Stimulated activated naive B cell treated with anti-CD40 and anti-IgM and Interleukin-4, amounts not matched to agents 10 μg/mL and 1 μg/mL and 100 μg/mL, for 72 hours (primary cell): ENCODE measurements at places on chromosomes 2 and 18.
A peak's percentile ranks its signal among the peaks of the same experiment; 100 is the strongest.

DNA sequence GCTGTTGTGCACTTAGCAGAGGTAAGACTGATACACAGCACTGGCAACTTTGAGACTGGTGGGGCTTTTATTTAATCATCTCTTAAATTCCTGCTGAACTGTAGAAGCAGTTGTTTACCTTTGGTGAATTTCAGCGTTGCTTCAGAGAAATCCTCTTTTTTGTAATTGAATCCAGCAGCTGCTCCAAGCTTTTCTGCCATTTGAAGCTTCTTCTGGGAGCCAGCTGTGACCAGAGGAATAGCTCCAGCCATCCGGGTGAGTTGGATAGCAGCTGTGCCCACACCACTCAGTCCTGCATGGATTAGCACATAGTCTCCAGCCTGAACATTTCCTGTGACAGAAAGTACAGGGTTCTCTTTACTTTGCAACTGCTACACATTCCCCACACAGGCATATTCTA is 3.9 kb downstream of the TP53I3 start:
- H3K27ac ChIP-seq: no peak overlapping the region
- H3K4me1 ChIP-seq: peaks cover 16% of the 10 kb centered on the region
- H3K27me3 ChIP-seq: no peaks in the 10 kb centered on the region
- DNase-seq: no peak
- H3K4me3 ChIP-seq: no peak overlapping the region
- peaks cover 17% of the 10 kb centered on the region for H3K36me3 ChIP-seq

- H3K27me3 ChIP-seq: no peaks in the 10 kb centered on the region
- H3K27ac ChIP-seq: no peak overlapping the region
- H3K4me1 ChIP-seq: no peaks in the 10 kb centered on the region
- no peak for DNase-seq
- no peaks in the 10 kb centered on the region for H3K36me3 ChIP-seq
- H3K4me3 ChIP-seq: no peak overlapping the region
These were observed 596.6 kb upstream of the GYPC start for GRCh38 chr2:126059379-126059778.

DNA sequence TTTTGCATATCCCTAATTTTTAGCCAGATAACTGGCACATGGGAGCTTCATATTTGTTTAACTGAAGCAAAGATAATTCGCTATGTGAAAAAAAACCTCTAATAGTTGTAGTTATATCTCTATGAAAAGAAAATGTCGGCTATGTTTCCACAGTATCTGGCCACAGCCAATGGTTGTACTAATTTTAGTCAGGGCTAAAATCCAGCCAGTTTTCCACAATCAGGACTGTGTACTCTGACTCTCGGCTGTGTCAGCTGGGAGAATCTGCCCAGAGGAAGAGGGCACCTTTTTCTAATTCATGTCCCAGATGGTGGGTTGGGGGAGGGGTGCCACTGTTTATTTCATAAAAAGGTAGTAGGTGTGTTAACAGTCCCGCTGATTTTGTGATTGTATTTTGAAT is 38.8 kb downstream of the STRADB start:
- H3K36me3 ChIP-seq: no peaks in the 10 kb centered on the region
- no peak overlapping the region for H3K4me3 ChIP-seq
- H3K27me3 ChIP-seq: no peaks in the 10 kb centered on the region
- H3K4me1 ChIP-seq: no peaks in the 10 kb centered on the region
- DNase-seq: no peak

DNA sequence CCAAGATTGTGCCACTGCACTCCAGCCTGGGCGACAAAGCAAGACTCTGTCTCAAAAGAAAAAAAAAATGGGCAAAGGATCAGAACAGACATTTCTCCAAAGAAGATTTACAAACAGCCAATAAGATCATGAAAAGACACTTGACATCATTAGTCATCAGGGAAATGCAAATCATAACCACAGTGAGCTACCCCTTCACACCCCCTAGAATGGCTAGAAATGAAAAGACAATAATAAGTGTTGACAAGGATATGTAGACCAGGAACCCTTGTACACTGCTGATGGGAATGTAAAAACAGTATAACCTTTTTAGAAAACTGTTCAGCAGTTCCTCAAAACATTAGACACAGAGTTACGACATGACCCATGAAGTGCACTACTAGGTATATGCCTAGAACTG is 18.4 kb upstream of the MTERF4 start:
- no peaks in the 10 kb centered on the region for H3K27me3 ChIP-seq
- H3K27ac ChIP-seq: peak overlapping the region; percentile 14
- DNase-seq: no peak
- no peak overlapping the region for H3K4me3 ChIP-seq
- H3K4me1 ChIP-seq: peaks cover 2% of the 10 kb centered on the region

- no peaks in the 10 kb centered on the region for H3K27me3 ChIP-seq
- H3K4me3 ChIP-seq: no peak overlapping the region
- no peak overlapping the region for H3K27ac ChIP-seq
- no peaks in the 10 kb centered on the region for H3K4me1 ChIP-seq
- H3K36me3 ChIP-seq: no peaks in the 10 kb centered on the region
These were observed 676.7 kb upstream of the POU3F3 start for GRCh38 chr2:104177179-104177578.

GRCh38 chr2:144712550-144712940 is 192.6 kb upstream of the ZEB2 start:
- no peaks in the 10 kb centered on the region for H3K4me1 ChIP-seq
- H3K4me3 ChIP-seq: no peak overlapping the region
- no peaks in the 10 kb centered on the region for H3K27me3 ChIP-seq

DNA sequence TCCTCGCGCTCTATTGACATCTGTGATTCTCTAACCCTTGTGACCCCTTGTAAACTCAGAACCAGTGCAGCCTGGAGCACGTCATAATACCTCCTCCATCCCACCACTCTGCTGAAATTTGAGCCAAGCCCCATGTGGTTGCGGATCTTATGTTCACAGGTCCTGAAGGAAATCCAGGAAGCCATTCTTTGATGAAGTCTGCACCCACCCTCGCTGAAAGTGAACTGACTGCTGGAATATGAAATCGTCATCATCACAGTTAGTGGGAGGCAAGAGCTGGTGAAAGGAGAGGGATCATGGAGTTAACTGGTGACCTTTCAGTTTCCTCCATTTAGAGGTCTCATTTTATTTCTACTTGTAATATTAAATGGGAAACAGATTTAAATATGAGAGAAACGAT is 21.6 kb downstream of the ZEB2 start:
- peak overlapping the region; percentile 17 for H3K27ac ChIP-seq
- peaks cover 30% of the 10 kb centered on the region for H3K4me1 ChIP-seq
- DNase-seq: no peak
- no peaks in the 10 kb centered on the region for H3K27me3 ChIP-seq
- peaks cover 31% of the 10 kb centered on the region for H3K36me3 ChIP-seq
- H3K4me3 ChIP-seq: no peak overlapping the region

GRCh38 chr18:8933714-8934284 is 168.7 kb upstream of the NDUFV2 start:
- DNase-seq: no peak
- no peaks in the 10 kb centered on the region for H3K27me3 ChIP-seq
- peaks cover 2% of the 10 kb centered on the region for H3K36me3 ChIP-seq
- no peak overlapping the region for H3K27ac ChIP-seq
- H3K4me1 ChIP-seq: peaks cover 17% of the 10 kb centered on the region

DNA sequence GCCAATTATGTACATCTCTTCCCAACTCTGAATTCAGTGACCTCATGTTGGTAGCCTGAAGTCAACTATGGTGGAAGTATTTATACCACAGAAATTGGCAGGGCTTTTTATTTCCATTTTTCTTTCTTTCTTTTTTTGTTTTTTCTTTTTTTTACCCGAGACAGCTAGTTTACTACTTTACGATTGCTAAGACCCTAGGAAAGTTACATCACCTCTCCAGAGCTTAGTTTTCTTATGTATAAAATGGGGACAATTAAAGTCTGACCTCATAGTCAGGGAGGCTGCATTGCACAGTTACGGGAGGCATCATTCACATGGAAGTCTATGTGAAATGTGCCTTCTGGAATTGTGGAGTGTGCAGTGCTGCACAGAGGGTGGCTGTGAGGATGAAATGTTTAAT is 194.3 kb downstream of the MTX2 start:
- H3K36me3 ChIP-seq: no peaks in the 10 kb centered on the region
- H3K27ac ChIP-seq: no peak overlapping the region
- H3K27me3 ChIP-seq: peaks cover 49% of the 10 kb centered on the region
- H3K4me3 ChIP-seq: no peak overlapping the region
- no peaks in the 10 kb centered on the region for H3K4me1 ChIP-seq

DNA sequence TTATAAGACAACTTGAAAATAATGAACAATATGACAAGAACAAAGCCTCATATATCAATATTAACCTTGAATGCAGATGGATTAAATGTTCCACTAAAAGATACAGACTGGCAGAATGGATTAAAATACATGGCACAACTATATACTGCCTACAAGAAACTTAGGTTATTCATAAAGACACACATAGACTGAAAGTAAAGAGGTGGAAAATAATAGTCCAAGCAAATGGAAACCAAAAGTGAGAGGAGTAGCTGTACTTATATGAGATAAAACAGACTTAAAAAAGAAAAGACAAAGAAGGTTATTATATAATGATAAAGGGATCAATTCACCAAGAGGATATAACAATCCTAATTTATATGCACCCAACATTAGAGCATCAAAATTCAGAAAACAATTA is 18.2 kb downstream of the LMAN1 start:
- H3K4me3 ChIP-seq: no peak overlapping the region
- peaks cover 85% of the 10 kb centered on the region for H3K36me3 ChIP-seq
- peaks cover 17% of the 10 kb centered on the region for H3K4me1 ChIP-seq
- no peak for DNase-seq
- H3K27me3 ChIP-seq: no peaks in the 10 kb centered on the region

GRCh38 chr18:47248115-47248603 is 3.3 kb downstream of the SKOR2 start:
- H3K27ac ChIP-seq: peak overlapping the region; percentile 88
- H3K4me3 ChIP-seq: no peak overlapping the region
- H3K4me1 ChIP-seq: peaks cover 9% of the 10 kb centered on the region
- no peaks in the 10 kb centered on the region for H3K36me3 ChIP-seq
- no peak for DNase-seq

DNA sequence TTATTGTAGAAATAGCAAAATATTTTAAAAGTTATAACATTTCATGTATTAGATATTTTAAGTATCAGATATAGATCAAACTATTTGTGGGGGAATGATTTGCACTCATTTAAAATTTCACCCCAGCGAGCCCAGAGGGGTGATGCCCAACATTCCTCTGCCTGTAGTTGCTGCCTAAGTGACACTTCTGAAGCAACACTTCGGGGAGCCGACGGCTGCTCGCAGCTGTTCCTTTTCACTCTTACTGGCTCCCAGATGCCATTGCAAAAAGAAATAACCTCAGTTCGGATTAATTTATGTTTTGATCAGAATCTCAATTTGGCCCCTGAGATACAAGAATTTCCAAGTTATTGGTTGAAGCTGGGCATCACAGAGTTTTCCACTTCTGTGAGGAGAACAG is 603.8 kb downstream of the PLCL1 start:
- no peak overlapping the region for H3K27ac ChIP-seq
- no peak for DNase-seq
- H3K36me3 ChIP-seq: no peaks in the 10 kb centered on the region
- H3K27me3 ChIP-seq: no peaks in the 10 kb centered on the region

- DNase-seq: no peak
- no peaks in the 10 kb centered on the region for H3K27me3 ChIP-seq
- peaks cover 50% of the 10 kb centered on the region for H3K4me1 ChIP-seq
- H3K36me3 ChIP-seq: peaks cover 58% of the 10 kb centered on the region
These were observed 150.9 kb upstream of the REV1 start for GRCh38 chr2:99640635-99641151.

GRCh38 chr2:106338043-106338442 is 130.2 kb downstream of the RGPD3 start:
- H3K36me3 ChIP-seq: no peaks in the 10 kb centered on the region
- no peaks in the 10 kb centered on the region for H3K4me1 ChIP-seq
- H3K27me3 ChIP-seq: no peaks in the 10 kb centered on the region
- no peak overlapping the region for H3K4me3 ChIP-seq
- no peak overlapping the region for H3K27ac ChIP-seq

- no peaks in the 10 kb centered on the region for H3K27me3 ChIP-seq
- peak overlapping the region; percentile 62 for H3K27ac ChIP-seq
- peaks cover 20% of the 10 kb centered on the region for H3K4me1 ChIP-seq
- peaks cover 73% of the 10 kb centered on the region for H3K36me3 ChIP-seq
- H3K4me3 ChIP-seq: no peak overlapping the region
These were observed 14.0 kb downstream of the TMEM127 start for GRCh38 chr2:96251721-96252292.

- peak overlapping the region; percentile 76 for H3K4me3 ChIP-seq
- no peaks in the 10 kb centered on the region for H3K36me3 ChIP-seq
- DNase-seq: no peak
- H3K27me3 ChIP-seq: peaks cover 60% of the 10 kb centered on the region
- peak overlapping the region; percentile 14 for H3K27ac ChIP-seq
- peaks cover 31% of the 10 kb centered on the region for H3K4me1 ChIP-seq
These were observed 877 bp downstream of the INHBB start for GRCh38 chr2:120346667-120347358.
